Astrocyte of the hippocampus (primary cell): ENCODE measurements at places on chromosomes 5 and 9.

GRCh38 chr9:93248386-93249040, 64.6 kb downstream of the WNK2 start:
- DNase-seq = no peak

- peak; percentile 24 for DNase-seq
Measured at GRCh38 chr5:55450050-55450765, 84.6 kb downstream of the PLPP1 start.

GRCh38 chr5:92581690-92582089, 999.3 kb downstream of the NR2F1-AS1 start:
- DNase-seq = no peak

GRCh38 chr5:119954106-119954505, 324.7 kb downstream of the FAM170A start:
- DNase-seq = no peak

- DNase-seq = no peak
Measured at GRCh38 chr9:127398275-127398647, 1.3 kb downstream of the SLC2A8 start.
